ENCODE measurements at places on chromosomes 12 and 14.

GRCh38 chr12:47797441-47797840 lies 22.3 kb downstream of the HDAC7 start:
- no peak for DNase-seq

DNA sequence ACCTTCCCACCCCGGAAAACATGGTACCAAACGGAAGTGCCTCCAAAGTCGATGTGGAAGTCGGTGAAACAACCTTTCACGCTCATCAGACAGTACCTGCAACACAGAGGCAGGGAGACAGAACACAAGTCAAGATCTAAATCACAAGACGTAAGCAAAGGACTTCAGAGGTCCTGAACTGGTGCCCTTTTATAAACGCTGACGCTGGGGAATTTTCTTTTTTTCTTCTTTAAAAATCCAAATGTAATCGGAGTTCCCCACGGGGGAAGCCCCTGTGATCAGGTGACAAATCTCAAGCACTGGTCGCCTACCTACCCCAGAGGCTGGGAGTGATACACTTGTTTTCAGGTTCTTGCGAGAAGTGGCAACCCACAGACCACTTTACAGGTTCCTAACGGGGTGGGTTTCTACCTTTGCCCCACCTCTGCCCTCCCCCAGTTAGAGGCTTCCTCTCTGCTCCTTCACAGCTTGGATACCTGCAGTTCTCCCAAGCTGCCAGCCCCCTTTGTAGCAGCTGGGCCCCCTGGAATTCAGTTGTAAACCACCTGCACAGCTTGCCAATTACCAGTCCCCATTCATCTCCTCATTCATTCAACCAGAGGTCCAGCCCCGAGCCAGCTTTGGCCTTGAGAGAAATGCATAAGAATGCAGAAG lies 46.2 kb downstream of the KDM2B start:
- peak; percentile 83 for DNase-seq

GRCh38 chr12:32566663-32567295 lies 112.3 kb upstream of the DNM1L start:
- no peak for DNase-seq

GRCh38 chr12:123076604-123077297 lies 74.1 kb downstream of the PITPNM2 start:
- DNase-seq = peak; percentile 72

- DNase-seq = no peak
Observed at GRCh38 chr12:116137318-116137717, 140.2 kb downstream of the MED13L start.

- DNase-seq = no peak
Observed at GRCh38 chr12:66467932-66468331, 165.6 kb downstream of the HELB start.

GRCh38 chr12:49097381-49097780 lies 2.8 kb upstream of the DHH start:
- no peak for DNase-seq

Data from CD4-positive, alpha-beta T cell treated with Interleukin-15 for 4 hours (primary cell).